ENCODE measurements at places on chromosomes 12 and 14.

DNA sequence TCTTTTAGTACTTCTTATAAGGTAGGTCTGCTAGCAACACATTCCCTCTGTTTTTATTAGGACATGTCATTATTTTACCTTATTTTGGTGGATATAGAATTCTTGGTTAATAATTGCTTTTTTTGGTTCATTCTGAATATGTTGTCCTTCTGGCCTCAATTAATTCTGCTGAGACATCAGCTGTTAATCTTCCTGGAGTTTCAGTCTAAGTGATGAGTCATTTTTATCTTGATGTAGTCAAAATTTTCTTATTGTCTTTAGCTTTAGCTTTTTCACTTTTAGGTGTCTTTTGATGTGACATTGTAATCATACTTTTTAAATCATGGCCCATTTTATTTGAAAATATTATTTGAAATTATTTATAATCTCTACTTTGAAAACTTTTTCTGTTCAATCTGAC, 104.9 kb upstream of the PMCH start:
- no peak for DNase-seq

DNA sequence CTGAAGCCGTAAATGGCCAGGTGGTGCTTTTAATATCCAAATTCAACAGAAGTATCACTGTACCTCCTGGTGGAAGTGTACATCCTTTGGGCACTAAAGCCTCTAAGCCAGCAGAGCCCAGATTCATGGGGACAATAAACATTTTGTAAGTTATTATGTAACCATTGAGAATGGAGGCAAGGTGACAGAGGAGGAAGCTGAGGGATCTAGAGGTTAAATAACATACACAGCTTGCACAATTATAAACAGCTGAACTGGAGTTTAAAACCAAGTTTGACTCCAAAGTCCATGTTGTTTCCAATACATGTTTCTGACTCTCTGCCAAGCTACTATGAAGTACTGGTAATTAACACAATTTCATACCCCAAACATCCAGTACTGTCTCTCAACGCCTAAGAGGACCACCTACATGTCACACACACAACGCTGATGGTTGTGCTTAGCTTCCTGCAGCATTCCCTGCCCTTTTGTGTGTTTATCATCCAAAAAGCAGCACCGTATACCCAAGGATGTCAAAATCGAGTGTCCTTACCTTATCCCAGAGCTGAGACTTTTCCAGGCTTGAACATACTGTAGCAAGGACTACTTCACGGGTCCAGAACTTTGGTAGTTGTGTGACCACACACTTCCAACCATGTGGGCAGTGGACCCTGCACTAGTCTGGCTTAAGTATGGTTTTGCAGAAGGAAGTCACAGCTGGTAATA, 41.3 kb downstream of the EGLN3 start:
- DNase-seq, result no peak

DNA sequence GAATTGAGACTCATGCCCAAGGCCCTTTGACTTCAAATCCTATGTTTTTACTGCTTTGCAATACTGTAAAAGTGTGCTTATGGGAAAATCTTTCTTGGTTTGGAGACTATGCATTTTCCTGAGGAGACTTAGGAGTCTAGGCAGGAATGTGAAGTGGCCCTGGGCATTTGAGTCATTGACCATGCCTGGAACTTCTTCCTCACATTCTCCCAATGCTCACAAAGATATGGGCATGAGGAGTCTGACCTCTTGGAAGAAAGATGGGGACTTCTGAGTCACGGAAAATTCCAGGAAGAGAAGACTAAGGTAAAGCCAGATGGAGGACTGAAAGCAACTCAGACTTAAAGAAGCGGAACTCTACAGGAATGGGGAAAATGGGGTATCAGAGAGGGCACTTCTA, 38.2 kb upstream of the ZNF641 start:
- no peak for DNase-seq

GRCh38 chr12:132158677-132159554, 14.7 kb downstream of the NOC4L start:
- no peak for DNase-seq

GRCh38 chr14:90023176-90023896, 38.5 kb upstream of the KCNK13 start:
- no peak for DNase-seq

DNA sequence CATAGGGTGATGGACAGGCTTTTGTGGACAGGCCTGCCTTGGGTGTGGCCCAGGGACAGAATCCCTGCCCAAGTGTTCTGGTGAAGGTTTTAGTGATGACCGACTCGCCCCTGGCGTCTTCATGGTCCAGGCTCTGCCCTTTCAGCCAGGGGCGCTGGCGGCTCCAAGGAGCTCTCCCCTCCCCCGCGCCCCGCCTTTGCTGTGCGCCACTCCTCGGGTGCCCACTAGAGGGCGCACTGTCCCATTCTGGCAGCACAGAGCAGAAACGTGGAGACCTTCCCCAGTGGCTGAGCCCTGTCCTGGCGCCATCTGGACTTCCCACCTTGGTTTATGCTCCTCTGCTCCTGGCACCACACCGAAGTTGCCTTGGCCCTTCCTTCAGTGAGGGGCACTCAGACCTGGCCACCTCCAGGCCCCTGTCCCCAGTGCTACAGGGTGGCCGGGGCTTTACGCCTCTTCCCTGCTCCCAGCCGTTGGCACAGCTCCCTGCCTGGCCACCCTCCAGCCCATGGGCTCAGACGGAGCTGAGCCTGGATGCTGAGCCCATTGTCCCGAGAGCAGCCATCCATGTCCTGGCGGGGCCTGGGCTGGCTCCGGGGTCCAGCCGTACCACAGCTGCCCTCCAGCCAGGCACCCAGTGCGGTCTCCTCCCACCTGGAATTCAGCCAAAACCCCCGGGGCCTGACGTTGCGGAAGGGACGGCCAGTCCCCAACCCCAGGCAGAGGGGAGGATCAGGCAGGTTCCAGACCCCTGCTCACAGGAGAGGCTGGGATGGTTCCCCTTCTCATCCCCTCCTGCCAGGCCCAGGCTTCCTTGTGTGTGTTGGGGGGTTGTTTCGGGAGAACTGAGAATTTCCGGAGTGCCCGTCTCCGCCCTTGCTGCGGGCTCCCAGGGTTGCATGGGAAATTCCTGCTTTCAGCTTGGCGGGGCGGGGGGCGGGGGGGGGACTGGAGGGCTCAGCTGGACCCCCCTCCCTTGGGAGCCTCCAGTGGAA, 5.6 kb upstream of the CRIP1 start:
- peak; percentile 85 for DNase-seq

DNA sequence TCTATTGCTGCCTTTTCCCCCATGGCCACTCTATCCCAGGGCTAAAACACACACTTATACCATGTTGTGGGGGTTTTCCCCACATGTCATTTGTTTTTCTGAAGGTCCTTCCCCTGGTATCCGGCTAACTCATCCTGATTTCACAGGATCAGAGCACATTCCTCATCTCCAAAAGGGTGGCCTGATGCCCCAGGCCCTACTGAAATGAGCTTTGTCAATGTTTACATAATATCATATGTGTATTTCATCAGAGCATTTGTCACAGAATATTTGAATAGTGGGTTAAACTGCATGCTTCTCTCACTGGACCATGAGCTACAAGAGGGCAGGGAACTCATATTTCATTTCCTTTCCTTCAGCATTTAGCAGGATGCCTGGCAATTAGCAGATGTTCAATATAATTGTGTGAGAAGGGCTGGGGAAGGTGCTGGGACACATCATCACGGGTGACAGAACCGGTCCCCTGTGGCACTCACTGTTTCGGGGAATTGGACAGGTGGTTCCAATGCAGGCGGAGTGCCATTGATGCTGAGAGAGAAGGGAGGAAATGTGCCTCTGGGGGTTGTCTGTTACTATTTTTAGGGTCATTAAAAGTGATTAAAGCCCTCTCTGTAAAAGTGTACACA, 26.8 kb downstream of the EMP1 start:
- DNase-seq, result no peak

GRCh38 chr14:63988579-63988978, 135.8 kb downstream of the SYNE2 start:
- DNase-seq, result no peak

DNA sequence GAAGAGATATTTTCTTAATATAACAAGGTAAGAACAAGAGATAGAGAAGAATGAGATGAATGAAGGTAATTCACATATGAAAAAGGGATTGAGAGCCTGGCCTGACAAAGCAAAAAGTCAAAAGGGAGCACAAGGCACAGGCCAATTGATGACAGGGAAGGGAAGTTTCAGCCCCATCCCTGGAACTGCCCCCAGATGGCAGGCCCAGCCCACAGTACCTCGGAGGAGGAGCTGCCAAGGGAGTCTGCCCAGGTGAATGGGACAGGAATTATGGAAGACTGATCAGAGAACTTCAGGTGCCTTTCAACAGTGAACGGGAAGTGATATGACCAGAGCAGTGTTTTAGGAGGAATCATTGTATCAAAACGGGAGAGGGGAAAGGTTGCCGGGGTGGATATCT, 15.7 kb downstream of the SNRPF start:
- DNase-seq, result no peak

DNA sequence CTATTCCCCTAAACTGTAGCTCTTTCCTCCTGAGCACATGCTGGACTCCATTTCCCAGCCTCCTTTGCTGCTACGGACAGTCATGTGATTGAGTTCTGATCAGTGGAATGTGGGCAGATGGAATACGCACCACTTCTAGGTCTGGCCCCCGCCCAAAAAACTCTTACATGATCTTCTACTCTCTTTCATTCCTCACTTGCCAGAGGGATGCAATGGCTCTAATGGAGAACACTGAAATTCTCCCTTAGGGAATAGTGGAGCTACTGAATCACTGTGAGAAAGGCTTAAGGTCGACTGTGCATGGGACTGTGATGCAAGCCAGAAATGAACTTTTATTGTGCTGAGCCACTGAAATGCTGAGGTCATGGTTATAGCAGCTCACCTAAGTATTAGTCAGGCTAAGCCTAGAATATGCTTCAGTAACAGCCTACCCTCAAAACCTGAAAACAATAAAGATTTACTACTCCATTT, 13.0 kb upstream of the TMED2 start:
- no peak for DNase-seq

GRCh38 chr14:26389646-26390508, 208.0 kb downstream of the NOVA1 start:
- no peak for DNase-seq

- no peak for DNase-seq
These were observed 75.8 kb downstream of the GPATCH2L start for GRCh38 chr14:76227450-76228050.

- DNase-seq, result no peak
These were observed 6.8 kb downstream of the RASSF9 start for GRCh38 chr12:85829391-85829790.

GRCh38 chr14:30541318-30541717, 17.6 kb upstream of the G2E3 start:
- DNase-seq, result no peak

DNA sequence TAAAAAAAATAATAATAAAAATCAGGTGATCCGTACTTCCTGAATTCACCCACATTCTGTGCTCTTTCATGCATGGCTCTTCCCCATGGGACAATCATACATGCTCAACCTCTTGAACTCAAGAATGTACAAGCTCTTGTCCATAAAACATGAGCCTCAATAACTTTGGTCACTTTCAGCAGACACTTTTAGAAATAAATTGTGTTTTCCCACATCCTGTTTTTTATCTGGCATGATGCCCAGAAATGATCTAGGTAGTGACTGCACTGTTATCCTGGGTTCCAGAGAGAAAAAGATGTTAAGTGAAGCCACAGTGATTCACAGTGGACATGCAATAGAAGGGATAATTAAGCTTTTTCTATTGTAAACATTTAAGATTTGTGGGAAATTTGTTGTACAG, 537.6 kb upstream of the TMEM132C start:
- no peak for DNase-seq

- DNase-seq, result no peak
These were observed 1.2 kb downstream of the ADAMTS20 start for GRCh38 chr12:43550831-43551271.

DNA sequence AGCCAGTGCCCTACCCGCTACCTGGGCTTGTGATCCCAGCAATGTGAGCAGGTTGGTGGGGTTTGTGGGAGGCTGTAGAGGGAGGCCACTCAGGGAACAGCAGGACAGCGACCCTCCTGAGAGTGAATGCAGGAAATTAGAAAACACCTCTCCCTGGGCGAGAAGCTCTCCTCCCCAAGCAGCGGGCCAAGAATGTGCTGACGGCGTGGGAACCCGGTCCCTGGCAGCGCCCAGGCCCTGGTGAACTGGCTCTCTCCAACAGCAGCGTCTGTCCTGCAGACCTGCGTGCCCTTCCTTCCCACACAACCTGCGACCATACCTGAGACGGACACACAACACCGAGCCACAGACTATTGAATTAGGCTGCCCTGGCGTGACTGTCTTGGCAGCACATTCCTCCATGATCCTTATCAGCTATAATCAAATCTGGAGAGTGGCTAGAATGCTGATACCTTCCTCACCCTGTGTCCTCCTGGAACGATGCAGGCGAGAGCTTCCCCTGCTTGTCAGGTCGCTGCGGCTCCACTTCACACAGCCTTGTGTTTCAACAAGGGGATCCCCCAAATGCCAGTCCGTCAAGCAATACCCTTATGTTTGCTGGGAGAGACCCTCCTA, 114.8 kb upstream of the GSC start:
- no peak for DNase-seq

- no peak for DNase-seq
These were observed 33.9 kb upstream of the PPM1A start for GRCh38 chr14:60215127-60215444.

DNA sequence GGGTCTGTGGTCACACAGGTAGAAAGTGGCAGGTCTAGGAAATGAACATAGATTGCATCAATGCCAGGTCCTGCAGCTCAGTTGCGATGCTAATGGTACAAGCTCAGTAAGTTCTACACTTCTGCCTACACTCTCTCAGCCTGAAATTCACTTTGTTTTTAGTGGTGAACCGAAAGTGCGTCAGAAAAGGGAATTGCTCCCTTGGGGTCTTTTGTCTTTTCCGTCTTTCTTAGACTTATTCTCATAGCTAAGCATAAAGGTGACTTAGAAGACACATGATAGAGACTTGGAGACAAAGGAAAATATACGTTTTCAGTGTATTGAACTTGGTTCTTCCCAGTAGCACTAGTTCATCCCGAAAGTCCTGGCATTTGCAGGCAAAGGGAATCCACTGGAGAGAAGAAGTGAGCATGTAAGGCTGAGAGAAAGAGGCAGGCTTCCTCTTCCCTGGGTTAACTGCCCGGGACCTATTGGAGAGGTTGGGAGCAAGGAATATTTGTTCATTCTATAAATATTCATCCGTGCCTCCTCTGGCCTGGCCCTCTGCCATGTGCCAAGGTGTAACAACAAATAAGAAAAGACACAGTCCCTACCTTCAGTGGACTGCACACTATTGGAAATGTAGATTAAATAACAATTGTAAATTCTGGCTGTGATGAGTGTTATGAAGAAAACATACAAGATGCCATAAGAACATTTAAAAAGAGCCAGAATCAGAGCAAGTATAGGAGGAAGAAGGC, 785.8 kb downstream of the MED13L start:
- no peak for DNase-seq
